ENCODE measurements at places on chromosomes 2 and 18.

DNA sequence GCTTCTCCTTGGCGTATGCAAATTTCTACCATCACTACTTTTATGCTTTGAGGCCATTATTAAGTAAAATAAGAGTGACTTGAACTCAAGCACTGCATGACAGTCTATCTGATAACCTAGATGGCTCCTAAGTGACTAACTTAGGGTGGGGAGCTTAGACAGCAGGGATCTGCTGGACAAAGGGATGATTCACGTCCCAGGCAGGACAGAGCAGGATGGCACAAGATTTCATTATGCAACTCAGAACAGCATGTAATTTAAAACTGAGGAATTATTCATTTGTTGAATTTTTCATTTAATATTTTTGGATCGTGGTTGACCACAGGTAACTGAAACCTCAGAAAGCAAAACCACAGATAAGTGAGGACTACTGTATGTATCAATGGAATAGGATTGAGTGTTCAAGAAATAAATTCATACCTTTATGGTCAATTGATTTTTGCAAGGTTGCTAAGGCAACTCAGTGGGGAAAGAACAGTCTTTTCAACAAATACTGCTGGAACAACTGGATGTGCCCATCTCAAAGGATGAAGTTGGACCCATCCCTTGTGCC is 115.3 kb downstream of the MBD2 start:
- no peak for DNase-seq

GRCh38 chr2:176388861-176389260 is 119.6 kb downstream of the MTX2 start:
- no peak for DNase-seq

DNA sequence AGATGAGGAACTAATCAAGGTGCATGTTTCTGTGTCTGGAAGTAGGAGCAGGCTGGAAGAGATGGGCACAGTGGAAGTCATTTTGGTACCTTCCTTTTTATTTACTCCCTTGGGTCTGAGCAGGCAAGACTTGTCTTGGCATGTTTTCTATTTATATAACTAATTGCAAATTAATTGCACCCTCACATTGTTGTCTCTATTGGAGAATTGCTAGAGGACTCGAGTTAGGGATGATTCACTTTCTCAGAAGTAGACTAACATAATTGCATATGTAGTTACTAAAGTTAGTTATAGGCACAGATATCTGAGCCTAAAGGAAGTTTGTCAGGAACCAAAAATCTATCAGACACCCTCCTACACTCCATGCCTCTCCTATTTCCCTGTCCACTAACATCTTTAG is 92.8 kb upstream of the NRP2 start:
- no peak for DNase-seq

DNA sequence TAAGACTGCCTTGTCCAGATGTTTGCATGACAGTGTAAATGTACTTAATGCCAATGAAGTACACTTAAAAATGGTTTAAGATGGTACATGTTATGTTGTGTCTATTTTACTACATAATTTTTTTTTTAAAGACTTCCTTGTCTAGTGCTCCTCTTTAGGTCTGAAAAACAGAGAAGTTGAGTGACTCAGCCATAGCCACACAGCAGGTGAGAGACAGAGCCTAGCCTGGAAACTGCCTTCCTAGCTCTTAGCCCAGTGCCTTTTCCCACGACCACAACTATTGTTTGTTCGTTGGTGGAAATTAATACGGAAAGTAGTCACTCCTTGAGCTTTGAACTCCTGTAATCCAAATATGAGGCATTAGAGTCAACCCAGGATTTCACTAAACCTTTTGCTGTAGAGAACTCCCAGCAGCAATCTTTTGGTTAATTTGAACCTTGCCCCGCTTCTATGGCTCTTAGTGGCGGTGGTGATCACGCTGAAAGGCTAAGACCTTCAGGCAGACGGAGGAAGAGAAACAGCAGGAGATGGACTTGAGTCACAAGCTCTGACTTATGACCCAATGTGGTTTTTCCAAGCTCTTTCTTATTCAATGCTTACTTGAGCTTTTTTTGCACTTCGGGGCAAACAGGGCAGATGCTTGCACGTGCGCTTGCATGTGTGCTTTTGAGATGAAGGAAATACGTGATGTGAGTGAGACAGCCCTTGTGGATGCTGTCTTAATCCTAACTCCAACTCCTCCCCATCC is 21.2 kb downstream of the TRIB2 start:
- DNase-seq, result no peak

DNA sequence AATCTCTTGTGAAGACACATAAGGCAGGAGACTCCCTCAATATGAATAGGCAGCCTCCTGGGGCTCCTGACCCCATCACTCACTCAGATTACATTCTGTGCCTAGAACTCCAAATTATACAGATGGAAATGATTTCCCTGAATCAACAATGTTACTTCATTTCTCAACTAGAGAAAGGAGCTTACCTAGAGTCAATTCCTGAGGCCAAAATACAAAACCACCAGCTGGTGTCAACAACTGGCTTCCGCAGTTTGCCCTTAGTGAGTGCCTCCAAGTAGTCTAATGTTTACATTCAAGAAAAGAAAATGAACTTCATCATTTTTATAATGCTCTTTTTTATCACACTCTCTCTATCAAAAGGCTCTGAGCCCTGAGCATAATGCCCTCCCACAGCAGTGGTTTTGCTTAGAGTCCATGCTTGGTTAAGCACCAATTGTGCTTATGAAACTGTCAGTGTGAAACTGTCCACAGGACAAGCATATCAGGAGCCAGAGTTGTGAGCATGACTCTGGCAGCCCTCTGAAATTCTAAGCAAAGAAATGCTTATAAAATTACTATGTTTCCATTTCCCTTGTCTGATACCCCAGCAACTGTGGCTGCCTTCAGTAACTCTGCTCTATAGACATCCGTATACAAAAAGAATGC is 305.7 kb upstream of the PKDCC start:
- DNase-seq, result no peak

DNA sequence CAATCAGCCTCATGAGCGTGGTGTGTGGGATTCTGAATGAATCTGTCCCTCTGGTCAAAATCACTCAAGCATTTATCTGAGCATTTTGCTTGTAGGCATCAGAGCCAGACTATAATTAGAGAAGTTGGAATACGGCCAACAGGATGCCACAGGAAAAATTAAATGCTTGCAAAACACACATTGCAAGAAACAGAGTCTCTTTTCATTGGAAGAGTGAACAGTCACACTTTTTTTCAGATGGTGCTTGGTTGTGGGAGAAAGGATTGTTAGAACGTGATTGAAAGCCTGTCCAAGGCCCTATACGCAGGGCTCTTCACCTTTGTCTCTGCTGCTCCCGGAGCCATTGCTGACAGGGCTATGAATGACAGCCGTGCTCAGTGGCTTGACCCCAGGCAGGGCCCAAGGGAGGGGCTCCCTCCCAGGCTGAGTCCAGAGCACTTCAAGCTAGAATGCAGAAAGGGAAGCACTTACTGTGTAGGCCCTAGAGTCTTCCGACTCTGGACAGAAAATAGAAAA is 59.8 kb downstream of the SNTG2 start:
- DNase-seq, result no peak

- DNase-seq, result no peak
Measured at GRCh38 chr2:46010925-46011490, 286.2 kb upstream of the EPAS1 start.

- DNase-seq, result no peak
Measured at GRCh38 chr18:32441533-32441932, 29.1 kb downstream of the GAREM1 start.

DNA sequence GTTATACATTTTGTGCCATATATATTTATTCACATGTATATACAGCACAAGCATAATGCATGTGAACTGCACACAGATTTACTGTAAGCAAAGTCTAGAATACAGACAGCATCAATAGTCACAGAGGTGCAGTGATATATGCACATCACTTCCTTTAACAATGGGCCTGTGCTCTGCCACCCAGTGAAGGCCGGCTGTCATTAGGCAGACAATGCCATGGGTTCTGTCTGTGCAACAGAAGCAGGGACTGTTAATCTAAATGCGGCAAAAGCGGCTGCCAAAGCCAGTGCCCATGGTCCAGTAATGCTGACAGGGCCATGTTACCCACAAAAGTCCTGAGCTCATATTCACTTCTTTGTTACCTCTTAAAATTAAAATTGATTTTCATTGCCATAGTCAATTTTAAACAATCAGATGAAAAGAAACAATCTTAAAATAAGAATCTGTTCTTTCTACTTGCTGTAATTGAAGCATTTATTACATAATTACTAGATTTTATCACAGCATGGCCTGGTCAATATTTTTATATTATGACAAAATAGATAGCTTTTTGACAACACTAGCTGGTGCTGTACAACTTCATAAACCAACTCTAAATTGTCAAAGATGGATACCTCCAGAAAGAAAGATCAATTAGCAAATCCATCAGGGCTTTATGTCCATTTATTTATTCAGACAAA is 232.0 kb downstream of the STK39 start:
- no peak for DNase-seq

GRCh38 chr2:199111458-199111857 is 346.3 kb downstream of the SATB2 start:
- no peak for DNase-seq

- DNase-seq, result no peak
Measured at GRCh38 chr2:79387431-79387830, 125.4 kb upstream of the CTNNA2 start.

DNA sequence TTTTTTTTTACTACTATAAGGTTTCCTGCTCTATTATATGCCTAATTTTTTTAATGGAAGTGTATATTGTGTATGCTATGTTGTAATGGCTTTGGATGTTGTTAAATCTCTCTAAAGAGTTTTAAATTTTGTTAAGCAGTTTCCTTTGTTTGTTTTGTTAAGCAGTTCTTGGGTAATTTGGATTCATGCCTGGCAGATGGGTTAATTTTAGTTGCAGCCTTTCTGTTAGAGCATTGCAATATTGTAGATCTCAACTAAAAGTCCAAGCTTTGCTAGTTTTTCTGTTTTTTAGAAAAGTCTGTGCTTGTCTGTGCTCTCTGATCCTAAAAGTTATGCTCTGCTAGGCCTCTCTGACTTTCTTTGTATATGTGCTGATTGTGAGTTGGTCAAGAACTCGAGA is 1229.0 kb upstream of the NRXN1 start:
- DNase-seq, result no peak

GRCh38 chr2:30115141-30115980 is 31.4 kb upstream of the YPEL5 start:
- DNase-seq, result peak; percentile 6

GRCh38 chr2:241084856-241085444 is 17.1 kb downstream of the MTERF4 start:
- DNase-seq, result no peak

DNA sequence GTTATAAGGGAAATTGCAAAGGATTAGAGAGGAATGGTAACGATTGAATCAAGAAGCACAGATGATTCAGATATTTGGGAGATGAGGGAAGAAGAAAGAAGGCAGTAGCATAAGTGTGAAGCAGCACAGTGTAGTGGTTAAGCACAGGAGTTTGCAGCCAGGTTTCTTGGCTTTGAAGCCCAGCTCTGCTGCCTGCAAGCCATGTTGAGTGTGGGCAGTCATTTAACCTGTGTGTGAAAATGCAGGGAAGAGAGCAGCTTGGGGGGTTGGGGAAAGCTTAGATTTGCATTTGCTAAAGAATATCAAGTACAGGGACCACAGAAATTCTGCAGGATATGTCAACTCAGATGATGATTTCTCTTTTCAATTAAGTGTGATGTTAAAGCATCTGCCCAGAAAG is 21.5 kb upstream of the RBMS1 start:
- no peak for DNase-seq

GRCh38 chr2:160015746-160016145 is 46.7 kb downstream of the PLA2R1 start:
- no peak for DNase-seq

- DNase-seq, result no peak
Measured at GRCh38 chr2:120544522-120544921, 191.1 kb upstream of the GLI2 start.

- no peak for DNase-seq
Measured at GRCh38 chr2:14619441-14619840, 13.1 kb upstream of the LRATD1 start.

DNA sequence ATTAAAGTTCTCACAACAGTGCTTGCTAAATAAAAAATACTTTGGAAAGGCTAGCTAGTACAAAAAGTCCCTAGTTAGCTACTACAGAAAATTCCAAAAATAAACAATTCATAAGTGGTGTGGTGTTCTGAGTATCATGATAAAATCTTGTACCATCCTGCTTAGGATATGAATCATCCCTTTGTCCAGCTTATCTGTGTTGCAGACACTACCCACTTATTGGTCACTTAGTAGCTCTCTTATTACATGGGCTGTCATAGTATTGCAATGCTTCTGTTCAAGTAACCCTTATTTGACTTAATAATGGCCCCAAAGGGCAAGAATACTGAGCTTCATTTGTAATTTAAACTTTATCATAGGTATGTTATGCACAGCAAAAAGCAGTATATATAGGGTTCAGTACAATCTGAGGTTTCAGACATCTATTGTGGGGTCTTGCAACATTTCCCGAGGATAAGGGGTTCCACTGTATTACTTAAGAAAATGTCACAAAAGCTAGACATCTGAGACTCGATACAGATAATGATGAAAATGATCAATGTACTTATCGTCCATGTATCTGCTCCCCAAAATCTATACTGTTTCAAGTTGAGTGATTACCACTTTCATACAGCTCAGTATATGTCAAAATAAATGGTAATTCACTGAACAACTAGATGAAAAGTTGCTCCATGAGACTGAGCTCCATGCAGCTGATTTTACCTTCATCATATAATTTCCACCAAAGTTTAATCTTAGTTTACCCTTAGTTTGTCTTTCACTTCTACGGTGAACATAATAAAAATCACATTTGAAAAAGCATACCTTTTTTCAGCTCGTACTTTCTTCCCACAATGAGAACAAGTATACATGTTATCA is 93.8 kb downstream of the C2orf74 start:
- DNase-seq, result no peak

DNA sequence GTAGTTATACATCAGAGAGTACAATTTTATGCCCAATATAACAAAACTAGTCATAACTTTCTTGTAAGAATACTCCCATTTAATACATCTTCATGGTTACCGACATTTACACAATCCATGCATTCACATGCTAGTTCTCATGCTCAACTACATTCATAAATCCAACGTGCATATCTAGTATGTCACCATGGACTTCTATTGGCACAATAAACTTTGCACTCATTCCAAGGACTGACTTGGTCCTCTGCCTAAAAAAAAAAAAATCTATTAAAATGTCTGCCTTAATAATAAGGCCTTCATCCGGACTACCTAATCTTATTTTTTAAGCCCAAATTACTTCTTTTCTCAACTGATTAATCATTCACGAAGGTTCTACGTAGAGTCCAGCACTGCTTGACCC is 107.8 kb upstream of the PGAP1 start:
- no peak for DNase-seq

- no peak for DNase-seq
Measured at GRCh38 chr18:77116201-77117080, 16.1 kb downstream of the MBP start.

- no peak for DNase-seq
Measured at GRCh38 chr18:21054252-21054821, 57.3 kb downstream of the ROCK1 start.

- no peak for DNase-seq
Measured at GRCh38 chr18:69564602-69565001, 163.9 kb downstream of the DOK6 start.

DNA sequence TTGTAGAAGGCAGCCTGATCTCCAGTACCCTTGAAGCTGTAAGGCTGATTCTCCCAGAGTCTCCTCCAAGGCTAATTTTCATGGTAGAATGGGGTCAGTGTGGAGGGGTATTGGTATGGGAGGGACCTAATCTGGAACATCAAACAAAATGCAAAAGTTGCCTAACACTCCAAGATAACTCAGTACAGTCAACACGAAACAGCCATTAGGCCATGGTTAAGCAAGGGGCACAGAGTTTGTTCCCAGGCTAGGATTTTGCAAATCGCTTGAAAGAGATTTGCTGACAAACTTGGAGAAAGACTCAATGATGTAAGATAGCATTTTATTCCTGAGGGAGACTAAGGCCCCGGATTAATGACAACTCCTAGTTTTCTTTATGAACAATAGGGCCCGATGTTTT is 5.4 kb downstream of the PID1 start:
- no peak for DNase-seq

All from stimulated activated naive CD4-positive, alpha-beta T cell (primary cell).